Foreskin keratinocyte (primary cell): ENCODE measurements at places on chromosomes 7 and 10. TPM values are rescaled to one million over a fixed set of nuclear protein-coding genes. Genes with fewer than 3 reads are reported as not detected.

DNA sequence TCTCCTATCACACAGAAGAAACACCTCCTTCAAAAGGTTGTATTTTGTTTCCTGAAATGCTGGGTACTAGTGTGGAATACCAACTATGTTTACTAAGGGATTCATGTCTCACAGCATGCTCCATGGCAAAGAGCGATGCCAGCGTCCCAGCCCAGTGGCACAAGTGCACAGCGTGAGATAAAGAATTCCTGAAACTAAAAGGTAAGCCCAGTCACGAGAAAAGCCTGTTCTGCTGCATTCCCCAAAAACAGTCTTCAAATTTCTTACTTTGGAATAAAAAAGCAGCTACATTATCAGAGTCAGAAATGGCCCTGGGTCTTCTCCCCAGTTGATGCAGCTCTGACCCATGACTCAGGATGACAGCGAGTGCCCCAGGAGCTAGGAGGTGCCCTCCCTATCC, 53.1 kb upstream of the DDC start:
- DNase-seq: no peak

- DNase-seq: no peak
Observed at GRCh38 chr7:71112436-71112835, 19.5 kb upstream of the GALNT17 start.

GRCh38 chr7:139181404-139181803, 49.6 kb upstream of the UBN2 start:
- no peak for DNase-seq

DNA sequence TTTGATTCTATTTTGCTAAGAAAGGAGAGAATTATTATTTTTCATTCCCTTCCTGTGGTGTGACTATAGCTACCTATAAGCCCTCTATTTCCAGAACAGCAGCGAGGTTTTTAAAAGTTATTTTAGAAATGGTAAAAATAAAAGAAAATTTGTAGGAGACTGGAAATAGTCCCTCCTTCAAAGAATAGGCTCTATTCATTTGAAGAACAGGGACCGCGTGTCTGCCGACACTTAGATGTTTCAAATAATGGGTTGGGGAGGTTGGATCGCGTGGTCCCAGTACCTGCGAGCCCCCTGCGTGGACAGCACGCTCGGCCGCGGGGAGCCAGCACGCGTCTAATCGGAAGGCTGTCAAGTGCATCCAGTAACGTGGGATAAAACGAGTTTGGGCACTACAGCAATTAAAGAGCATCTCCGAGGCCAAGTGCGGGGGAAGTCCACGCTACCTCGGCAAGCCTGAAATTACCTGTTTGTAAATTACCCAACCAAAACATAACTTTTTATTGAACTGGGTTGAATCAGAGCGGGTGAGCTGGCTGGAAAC, 1.0 kb downstream of the CACNA2D1 start:
- peak; percentile 41 for DNase-seq

SLC18A3 gene
- not detected in 2 replicates for total RNA-seq

VWA2 gene
- total RNA-seq: 0.58 and 0.60 TPM in 2 replicates

CYP2W1 gene
- not detected in 2 replicates for total RNA-seq

RET gene
- total RNA-seq: 1.2 and 1.3 TPM in 2 replicates

MOGAT3 gene
- not detected in 2 replicates for total RNA-seq
